ENCODE measurements at places on chromosomes 1 and 21.

DNA sequence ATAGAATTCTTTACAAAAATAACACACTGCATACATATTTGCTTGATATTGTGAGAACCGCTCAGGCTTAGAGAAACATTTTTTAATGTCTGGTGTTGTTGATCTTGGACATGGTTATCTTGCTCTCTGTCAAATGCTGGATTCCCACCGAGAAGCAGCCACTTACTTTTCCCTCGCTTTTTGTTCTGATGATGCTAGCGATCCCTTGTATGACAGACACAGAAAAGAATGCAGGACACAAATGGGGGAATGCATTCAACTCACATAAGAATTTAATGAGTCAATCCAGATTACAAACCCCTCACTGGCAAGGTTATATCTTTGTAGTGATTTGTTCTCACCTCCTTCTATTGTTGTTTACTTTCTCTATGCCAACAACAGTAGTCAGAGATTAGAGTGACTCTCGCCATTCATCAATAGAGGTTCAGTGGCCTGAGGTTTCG, 76.8 kb upstream of the AKT3 start:
- DNase-seq = no peak

DNA sequence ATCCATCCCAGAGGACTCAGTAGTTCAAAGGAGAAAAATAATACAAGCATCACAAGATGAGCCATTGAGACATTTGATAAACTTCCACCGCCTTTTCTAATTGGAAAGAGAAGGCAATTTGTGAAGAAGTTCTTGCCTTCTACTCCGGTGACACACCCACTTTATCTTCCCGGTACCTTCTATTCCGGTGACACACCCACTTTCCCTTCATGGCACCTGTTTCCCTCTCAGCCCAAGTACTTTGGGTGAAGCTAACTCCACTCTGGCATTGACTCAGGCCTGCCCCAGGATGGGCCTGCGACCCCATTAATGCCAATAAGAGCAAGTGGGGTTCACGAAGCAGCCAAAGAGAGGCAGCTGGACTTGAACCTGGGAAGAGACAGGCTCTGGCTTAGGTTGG, 38.2 kb downstream of the CLDN14 start:
- no peak for DNase-seq

DNA sequence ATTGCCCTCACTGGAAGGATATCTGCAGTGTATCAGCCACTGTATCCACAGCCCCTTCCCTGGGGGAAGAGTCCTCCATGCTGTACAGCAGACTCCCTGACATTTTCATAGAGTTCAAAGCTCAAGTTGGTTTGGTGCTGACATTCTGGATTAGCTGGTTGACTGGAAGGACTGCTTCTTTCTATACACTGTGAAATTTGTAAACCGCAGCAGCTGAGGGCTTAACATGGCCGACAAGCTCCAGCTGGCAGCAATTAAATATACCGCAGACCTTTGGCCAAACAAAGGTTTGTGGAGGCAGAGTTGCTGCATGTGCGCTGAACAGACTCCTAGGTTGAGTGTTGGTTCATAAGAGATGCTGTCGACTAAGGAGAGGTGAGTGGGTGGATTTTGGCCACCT, 126.4 kb downstream of the DHRS3 start:
- DNase-seq = peak; percentile 66

DNA sequence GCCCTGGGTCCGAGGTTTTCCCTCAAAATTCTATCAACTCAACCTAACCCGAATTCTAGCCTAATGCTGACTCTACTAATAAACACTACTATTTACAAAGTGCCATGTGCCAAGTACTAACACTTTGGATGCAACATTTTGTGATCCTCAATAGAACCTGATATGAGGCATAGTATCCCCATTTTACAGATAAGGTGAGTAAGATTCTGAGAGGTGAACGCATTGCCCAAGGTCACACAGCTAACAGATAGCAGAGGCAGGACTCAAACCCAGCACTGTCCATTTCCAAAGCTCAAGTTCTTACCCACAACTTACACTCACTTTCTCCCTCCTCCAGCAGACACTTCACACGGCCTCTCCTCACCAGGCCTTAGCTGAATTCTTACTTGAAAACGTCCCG, 46.0 kb upstream of the LAPTM5 start:
- no peak for DNase-seq

- DNase-seq = no peak
Observed at GRCh38 chr1:99371413-99371812, 107.1 kb downstream of the PLPPR4 start.

GRCh38 chr1:24713176-24713575, 32.1 kb upstream of the CLIC4 start:
- no peak for DNase-seq

Measured in right hindlimb (tissue), 1 donor.